Inflammatory macrophage treated with lipopolysaccharide for 4 hours (primary cell): ENCODE measurements at places on chromosomes 11 and 22.

- no peak for DNase-seq
Measured at GRCh38 chr11:19422276-19422675, 181.5 kb upstream of the E2F8 start.

DNA sequence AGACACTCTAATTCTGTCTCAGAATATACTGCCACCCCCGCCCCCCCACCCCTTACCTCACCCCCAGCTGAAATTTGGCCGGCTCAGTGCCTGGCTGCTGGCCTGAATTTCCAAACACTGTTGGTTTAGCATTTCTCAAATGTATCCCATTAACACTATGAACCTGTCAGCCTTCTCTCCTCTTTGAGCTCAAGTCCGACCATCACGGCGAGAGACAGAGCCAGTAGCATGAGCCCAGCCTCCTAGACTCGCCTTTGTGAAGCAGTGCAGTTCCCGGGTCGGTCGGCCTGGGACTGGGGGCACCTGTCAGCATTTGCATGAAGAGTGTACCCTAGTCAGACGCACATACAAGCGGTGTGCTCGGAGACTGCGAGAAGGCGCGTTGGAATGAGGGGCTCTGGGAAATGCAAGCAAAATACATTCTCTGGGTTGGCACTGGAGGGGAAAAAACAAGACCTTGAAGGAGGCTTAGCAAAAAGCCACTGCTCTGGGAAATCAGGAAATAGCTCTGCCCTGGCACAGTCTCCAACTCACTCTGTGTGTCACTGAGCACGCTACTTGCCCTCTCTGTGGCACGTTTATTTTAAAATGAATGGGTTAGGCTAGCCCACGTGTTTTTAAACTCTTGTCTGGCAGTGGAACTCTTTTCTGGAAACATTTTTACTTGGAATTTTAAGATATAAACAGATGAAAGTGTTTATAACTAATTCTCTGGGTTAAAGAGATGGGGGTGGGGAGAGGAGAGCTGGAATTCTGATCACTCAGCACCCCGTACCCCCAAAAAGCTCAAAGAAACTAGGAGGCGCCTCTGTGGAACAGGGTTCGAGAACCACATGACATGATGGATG lies 108.3 kb downstream of the TIMP3 start:
- DNase-seq: no peak

DNA sequence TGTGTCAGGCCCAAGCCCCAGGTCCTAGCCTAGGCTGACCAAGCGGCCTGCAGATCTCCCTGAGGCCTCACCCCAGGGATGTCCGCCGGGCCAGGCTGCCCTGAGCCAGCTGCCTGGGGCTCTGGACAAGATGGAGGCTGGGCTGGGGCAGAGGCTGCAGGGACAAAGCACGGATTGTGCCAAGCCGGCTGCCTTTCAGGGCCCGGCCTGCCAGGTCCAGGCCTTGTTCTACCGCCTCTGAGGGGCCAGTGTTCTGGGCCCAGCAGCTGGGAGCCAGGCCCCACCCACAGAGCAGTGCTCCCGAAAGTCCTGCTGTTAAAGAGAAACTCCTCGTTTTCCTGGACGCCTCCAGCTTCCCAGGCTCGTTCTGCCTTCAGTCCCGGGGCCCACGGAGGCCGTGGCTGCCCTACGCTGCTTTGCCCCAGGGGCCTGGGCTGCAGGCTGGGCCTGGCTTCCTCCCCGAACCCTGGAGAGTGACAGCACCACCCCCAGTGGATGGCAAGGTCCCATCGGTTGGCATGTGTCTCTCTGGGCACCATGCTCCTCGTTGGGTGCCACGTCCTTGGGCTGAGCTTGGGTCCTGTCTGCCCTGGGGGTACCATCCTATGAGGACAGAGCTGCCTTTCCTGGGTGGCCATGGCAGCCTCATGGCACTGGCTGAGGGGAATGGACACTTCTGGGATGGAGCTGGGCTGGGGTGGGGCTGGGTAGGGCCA lies 7.6 kb downstream of the BRSK2 start:
- DNase-seq: no peak

DNA sequence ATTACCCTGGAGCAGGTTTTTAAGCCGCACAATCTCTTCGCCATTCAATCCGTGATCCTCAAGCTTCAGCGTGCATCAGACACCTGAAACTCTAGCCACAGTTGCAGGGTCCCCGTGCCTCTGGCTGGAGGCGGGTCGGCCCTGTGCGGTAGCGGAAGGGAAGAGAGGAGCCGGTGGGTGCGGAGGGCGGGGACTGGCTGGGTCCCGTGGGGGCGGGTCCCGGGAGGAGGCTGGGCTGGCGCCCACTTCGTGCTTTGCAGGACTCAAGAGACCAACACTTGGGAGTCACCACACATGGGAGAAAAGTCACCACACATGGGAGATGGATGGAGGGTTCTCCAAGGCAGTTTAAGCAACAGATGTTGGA lies 772 bp downstream of the C22orf15 start:
- DNase-seq: no peak

DNA sequence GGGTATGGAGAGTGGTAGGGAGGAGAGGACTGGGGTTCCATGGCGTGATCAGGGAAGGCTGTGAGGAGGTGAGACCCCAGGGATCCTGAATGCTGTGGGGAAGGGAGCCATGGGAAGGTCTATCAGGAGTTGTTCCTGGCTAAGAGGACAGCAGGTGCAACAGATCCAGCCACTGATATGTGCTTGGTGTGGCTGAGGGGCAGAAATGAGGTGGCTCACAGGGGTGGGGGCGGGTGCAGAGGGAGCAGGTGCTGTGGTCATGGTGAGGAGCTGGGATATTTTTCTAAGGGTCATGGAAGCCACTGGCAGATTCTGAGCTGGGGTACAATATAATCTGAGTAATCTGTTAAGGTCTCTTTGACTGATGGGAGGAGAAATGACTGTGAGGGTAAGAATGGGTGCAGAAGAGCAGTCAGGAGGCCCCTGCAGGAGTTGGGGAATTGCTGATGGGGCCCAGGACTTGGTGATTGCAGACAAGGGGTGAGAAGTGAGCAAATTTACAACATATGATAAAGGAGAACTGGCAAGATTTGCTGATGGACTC lies 31.3 kb upstream of the DMC1 start:
- no peak for DNase-seq

GRCh38 chr11:131278472-131278871 lies 91.9 kb upstream of the NTM start:
- no peak for DNase-seq

DNA sequence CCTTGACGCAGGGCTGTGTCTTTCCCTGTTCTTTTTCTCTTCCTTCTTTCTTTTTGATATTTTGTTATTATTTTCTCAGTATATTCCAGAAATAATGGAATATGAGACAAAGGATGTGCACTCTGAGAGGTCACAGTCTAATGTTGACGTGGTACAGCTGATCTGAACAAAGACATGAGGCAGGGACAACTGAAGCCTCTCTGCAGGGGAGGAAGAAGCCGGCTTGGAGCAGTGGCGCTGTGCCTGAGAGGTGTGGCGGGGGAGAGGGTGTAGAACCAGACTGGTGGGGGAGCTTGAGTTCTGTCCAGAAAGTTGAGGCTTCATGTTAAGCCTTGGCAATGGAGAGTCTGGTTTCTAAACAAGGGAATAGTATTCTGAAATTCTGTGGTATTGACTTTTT lies 34.7 kb downstream of the ADAMTS15 start:
- no peak for DNase-seq

DNA sequence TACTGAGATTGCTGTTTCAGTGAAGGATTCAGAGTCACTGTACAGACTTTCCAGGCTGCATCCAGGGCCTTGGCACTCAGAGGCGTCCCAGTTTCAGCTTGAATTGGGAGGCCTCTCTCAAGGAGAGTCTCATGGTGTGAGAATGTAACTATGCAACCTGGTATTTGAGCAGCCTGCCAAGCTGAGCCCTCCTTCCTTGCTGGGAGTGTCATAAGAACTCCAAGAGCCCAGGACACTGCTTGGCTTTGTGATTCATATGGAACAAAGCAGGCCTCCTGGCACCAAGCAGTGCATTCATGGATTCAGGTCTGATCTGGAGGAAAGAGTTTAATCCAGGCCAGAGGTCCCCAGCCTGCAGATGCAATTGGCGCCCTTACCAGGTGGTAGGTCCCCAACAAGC lies 171.7 kb downstream of the DBX1 start:
- no peak for DNase-seq

DNA sequence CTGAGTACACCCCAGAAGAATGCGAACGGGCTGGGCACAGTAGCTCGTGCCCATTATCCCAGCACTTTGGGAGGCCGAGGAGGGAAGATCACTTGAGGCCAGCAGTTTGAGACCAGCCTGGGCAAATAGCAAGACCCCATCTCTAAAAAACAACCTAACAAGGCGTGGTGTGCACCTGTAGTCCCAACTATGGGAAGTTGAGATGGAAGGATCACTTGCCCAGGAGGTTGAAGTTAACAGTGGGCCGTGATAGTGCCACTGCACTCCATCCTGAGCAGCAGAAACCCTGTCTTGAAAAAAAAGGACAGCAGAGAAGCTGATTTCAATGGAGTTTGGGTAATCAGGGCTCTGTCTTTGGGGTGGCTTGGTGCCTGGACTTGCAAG lies 3.3 kb downstream of the RPLP2 start:
- DNase-seq: no peak

DNA sequence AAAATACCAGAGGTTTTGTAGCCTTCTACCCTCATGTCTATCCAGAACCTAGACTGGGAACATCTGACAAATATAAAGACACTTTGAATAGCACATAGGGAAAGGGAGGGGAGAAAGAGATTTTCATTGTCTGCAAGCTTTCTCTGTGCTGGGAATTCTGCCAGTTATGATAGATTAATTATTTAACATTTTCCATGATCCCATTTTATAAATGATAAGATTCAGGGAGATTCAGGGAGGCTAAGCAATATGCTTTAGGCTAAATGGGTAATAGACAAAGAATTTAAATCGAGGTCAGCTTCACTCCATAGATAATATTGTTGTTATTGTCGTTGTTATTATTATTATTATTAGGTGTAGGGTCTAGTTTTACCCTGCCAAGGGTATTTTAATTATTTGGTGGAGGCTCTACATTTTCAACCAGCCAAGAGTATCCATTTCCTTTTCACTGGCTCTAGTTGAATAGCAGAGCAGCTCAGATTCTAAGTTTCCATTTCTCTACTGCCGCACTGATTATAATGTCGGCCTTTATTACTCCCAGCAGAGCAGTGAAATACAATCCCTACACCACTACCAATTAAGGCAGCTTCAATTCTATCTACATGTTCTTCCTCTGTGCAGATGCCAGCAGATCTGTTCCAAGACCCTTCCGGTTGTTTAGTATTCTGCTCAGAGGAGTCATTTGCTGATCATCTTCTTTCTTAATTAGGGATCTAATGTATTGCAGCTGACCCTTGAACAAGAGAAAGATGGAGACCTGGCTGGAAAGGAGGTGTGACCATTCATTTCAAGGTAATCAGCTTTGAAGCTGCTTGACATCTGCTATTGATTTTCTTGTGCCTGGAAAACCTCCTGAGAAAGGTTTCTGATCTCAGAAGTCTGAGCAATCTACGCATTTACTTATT lies 23.8 kb upstream of the SYN3 start:
- DNase-seq: no peak

DNA sequence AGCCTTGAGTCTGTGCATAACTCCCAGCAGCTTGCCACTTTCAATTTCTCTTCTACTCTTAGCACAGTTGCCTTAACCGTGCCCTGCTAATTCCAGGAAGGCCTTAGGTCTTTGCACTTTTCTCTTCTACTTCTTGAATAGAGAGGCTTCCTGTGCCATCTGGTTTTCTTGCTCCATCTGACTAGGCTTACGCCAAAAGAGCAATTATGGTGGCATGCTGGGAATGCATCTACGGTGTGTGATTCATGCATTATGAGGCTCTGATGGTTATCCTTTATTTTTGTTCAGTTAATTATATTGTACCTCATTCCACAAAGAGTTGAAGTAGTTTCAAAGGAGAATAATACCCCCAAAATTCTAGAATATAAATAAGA lies 29.4 kb downstream of the SIK2 start:
- no peak for DNase-seq

DNA sequence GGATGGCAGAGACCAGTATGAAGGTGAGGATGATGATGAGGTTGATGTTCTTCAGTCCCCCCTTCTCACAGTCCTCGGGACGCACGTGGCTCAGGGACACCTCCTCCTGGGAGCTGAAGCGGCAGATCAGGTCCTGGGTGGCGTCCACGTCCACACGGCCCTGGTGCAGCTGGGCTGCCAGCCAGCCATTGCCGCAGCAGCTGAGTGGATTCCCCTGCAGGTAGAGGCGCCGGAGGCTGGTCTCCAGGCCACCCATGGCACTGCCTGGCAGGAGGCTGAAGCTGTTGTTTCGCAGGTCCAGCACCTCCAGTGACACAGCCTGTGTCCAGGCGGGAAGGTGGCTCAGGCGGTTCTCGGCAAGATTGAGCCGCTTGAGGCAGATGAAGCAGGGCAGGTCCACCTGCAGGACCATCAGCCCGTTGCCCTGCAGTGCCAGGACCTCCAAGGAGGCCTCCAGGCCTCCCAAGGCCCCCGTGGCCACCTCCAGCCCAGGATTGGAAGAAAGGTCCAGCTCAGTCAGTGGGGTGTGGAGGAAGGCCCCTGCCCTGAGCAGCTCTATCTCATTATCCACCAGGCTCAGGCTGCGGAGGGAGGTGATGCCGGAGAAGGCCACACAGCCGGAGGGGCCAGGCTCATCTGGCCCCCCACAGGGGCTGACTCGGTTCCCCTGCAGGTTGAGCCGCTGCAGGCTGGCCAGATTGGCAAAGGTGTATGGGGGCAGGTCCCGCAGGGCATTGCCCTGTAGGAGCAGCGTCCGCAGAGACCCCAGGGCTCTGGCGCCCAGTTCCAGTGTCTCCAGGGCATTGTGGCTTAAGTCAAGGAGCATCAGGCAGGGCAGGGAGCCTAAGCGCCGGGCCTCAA lies 10.6 kb downstream of the LRRC32 start:
- DNase-seq: no peak

GRCh38 chr11:79860336-79860735 lies 419.5 kb upstream of the TENM4 start:
- DNase-seq: no peak

DNA sequence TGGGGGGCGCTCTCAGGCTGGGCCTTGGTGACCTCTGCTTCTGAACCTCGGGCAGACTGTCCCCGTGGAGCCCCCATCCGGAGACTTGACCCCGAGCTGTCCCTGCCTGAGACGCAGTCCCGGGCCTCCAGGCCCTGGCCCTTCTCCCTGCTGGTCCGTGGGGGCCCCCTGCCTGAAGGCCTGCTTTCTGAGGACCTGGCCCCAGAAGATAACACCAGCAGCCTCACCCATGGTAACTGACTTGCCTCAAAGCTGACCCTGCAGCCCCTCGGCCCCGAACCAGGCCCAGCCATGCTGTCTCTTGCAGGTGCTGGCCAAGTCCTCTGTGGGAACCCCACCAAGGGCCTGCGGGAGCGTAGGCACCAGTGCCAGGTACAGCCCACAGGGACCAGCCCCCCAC lies 8.9 kb downstream of the LMNTD2 start:
- DNase-seq: no peak

GRCh38 chr22:46088541-46089311 lies 61.6 kb upstream of the PPARA start:
- no peak for DNase-seq

- DNase-seq: no peak
Measured at GRCh38 chr11:76824980-76825725, 35.6 kb upstream of the ACER3 start.

- peak; percentile 47 for DNase-seq
Measured at GRCh38 chr11:9972989-9973388, 309.1 kb downstream of the SWAP70 start.
